ENCODE measurements at places on chromosomes 7 and 10.

- DNase-seq: no peak
Measured at GRCh38 chr7:137880432-137880831, 33.7 kb upstream of the DGKI start.

GRCh38 chr10:71138166-71138830 is 74.1 kb upstream of the UNC5B start:
- DNase-seq: no peak

- no peak for DNase-seq
Measured at GRCh38 chr7:49855281-49855980, 82.0 kb downstream of the VWC2 start.

- DNase-seq: no peak
Measured at GRCh38 chr10:132492323-132493025, 45.1 kb upstream of the INPP5A start.

DNA sequence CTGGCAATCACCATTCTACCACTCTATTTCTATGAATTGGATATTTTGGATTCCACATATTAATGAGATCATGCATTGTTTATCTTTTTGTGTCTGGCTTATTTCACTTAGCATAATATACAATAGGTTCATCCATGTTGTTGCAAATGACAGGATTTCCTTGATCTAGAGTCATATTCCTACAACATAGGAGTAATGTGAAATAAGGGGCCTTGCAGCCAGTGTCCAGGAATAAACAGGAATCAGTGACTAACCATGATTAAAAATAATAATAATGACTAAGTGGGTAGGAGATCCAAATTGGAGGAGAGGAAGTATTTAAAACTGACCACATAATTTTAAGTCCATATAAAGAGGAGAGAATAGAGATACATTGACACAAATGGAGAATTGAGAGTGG is 49.9 kb downstream of the SCIN start:
- DNase-seq: no peak

DNA sequence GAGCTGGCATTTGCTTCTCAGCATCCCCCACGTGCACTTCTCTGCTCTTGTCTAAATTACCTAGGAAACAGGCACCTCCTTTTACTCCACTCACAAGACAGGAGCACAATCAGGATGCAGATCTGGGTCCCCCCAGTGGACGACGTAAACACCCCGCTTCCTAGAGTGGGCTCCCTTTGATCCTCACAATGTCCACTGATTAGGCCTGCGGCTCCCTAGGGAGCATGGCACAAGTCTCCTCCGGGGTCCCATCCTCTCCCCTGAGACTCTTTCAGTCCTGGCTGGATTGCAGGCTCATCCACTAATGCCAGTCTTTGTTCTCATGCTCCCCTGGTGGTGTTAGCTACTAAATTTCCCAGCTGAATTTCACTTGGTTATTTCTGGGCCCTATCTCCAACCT is 98.3 kb downstream of the GLI3 start:
- no peak for DNase-seq

- DNase-seq: no peak
Measured at GRCh38 chr7:48389977-48390376, 218.7 kb downstream of the ABCA13 start.

Data from CD4-positive, alpha-beta T cell treated with Interleukin-15 for 4 hours (primary cell).